Stimulated activated CD4-positive, alpha-beta T cell treated with anti-CD3 and anti-CD28 coated beads, TNF-alpha, amount 100 ng/mL, for 1 hour (primary cell): ENCODE measurements at places on chromosomes 3 and 15.

DNA sequence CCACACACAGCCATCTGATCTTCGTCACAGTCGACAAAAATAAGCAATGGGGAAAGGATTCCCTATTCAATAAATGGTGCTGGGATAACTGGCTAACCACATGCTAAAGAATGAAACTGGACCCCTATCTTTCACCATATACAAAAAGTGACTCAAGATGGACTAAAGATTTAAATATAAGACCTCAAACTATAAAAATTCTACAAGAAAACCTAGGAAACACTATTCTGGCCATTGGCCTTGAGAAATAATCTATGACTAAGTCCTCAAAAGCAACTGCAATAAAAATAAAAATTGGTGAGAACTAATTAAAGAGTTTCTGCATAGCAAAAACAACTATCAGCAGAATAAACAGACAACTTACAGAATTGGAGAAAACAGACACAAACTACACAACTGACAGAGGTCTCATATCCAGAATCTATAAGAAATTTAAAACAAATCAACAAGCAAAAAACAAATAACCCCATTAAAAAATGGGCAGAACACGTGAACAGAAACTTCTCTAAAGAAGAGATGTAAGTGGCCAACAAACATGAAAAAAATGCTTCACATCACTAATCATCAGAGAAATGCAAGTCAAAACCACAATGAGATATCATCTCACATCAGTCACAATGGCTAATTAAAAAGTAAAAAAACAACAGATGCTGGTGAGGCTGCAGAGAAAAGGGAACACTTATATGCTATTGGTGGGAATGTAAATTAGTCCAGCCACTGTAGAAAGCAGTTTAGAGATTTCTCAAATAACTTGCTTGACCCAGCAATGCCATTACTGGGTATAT, 104.0 kb downstream of the NR1I2 start:
- DNase-seq, result no peak

- no peak for DNase-seq
These were observed 98.8 kb downstream of the TGFBR2 start for GRCh38 chr3:30704931-30705890.

DNA sequence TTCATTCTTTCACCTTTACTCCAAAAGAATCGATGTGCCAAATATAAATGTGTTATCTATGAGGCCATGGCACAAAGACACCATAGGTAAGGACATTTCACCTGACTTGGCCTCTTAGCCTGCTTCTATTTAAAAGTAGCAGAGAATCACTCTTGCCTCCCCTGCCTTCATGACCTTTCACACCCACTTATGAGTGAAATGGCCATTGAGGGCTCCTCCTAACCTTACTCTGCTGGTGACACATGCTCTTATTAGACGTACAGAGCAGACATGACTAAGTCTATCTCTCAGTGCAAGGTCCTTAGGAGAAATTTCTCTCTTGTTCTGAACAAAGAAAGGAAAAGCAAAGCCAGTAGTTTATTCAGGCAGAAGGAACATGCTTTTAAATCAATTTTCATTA, 150.7 kb downstream of the LRTM1 start:
- DNase-seq, result no peak

DNA sequence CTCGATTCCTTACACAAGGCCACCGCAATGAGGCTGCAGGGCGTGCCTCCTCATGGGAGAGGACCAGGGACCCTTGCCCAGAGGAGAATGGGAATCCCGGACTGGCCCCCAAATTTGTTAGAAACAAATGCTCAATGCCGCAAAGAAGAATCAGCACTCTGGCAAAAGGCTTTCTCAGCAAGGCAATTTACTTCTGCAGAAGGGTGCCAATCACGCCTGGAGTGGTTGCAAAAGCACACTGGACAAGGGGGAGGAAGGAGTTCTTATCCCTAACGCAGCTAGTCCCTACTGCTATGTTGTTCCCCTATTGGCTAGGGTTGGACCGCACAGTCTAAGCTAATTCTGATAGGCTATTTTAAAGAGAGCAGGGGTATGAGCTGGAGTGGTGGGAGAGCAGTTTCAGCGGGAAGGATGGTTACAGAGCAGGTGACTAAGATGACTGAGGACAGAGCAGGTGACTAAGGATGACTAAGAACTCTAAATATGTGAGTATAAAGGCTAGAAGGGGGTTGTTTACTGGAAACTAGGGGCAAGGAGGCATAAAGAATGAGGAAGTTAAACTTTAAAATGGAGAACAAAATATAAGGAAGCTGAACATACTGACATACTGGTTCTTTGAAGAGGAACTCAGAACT, 48.5 kb downstream of the KATNBL1 start:
- no peak for DNase-seq

GRCh38 chr3:104132566-104133403, 1233.9 kb upstream of the ALCAM start:
- no peak for DNase-seq

DNA sequence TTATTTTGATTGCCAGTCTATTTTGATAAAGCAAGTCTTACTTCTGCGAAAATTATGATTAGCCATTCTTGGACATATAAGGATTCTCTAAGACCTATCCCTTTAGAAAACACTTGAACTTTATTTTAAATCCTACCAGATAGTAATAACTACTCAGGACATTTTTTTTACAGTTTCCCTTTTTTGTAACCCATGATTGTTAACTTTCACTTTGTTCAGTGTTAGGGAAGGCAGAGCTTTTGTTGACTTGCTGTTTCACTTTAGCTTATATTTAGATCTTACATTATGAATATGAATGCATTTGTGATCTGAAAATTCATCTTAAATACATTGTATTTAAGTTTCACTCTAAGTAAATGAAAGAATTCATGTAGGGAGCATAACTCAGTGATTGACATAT, 167.0 kb downstream of the AKAP13 start:
- no peak for DNase-seq

DNA sequence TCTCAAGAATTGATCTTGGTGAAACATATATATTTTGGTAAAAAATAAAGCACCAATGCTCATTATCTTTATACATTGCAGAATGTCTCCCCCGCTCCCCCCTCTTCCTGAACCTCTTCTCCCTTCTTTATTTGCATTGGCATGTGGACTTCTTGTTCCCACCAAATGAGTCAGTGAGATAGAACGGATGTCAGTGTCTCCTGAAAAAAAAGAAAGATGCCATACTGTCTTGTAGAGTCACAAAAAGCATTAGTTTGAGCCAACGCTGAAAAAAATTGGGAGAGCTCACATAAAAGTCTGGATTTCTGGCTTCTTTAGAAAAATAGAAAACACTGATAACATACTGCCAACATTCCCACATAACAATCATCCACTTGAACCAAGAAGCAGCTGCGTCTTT, 32.0 kb upstream of the STXBP5L start:
- DNase-seq, result no peak

- DNase-seq, result no peak
These were observed 6.0 kb upstream of the CEMIP start for GRCh38 chr15:80773122-80773551.

DNA sequence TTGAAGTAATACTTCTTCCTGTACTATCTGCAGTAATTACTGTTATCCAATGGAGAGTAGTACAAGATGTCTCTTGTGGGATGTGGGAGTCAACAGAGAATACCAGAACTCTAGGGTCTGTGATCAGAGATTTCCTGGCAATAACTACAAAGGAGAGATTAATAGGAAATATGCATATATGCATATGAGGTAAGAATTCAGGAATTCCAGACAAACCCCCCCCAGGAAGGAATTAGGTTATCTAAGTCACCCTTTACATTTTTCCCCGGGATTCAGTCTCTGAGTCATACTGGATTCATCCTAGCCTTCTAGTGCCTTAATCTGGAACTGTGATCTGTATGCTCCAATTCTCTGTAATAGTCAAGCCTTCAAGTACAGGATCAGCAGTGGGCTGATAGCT, 49.4 kb downstream of the GTF2E1 start:
- DNase-seq, result no peak

DNA sequence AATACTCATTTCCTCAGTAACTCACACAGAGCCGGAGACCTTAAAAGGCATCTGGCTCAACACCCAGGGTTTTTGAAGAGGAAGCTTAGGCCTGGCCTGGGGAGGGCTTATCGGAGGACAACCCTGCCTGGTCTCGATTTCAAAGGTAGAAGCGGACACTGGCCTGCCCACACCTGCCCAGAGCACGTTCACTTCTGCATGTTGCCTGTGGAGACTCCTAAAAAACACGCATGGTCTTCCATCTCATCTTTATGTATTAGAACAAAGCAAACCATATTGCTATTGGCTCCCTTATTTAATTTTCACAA, 55.5 kb upstream of the FURIN start:
- DNase-seq, result no peak

DNA sequence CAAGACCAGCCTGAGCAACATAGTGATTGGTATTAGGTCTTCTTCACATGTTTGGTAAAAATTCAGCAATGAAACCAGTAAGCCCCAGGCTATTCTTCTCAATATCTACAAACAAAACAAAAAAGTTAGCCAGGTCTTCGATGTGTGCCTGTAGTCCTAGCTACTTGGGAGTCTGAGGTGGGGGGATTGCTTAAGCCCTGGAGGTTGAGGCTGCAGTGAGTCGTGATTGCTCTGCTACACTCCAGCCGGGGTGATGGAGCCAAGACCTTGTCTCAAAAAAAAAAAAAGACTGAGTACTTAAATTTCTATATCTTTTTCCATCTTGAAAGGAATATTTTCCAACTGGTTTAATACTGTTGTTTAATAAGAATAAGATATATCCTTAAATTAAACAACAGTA, 106.8 kb downstream of the MBNL1 start:
- DNase-seq, result no peak

- no peak for DNase-seq
These were observed 42.6 kb downstream of the ARIH1 start for GRCh38 chr15:72516777-72517176.

- DNase-seq, result no peak
These were observed 32.6 kb downstream of the STT3B start for GRCh38 chr3:31565288-31565687.

GRCh38 chr3:46935989-46936558, 40.5 kb downstream of the CCDC12 start:
- DNase-seq, result no peak

GRCh38 chr3:101825904-101826445, 23.3 kb upstream of the NFKBIZ start:
- DNase-seq, result no peak
